ENCODE measurements at places on chromosomes 2 and 18.

GRCh38 chr2:67773851-67774250, 289.0 kb downstream of the C1D start:
- DNase-seq = no peak

DNA sequence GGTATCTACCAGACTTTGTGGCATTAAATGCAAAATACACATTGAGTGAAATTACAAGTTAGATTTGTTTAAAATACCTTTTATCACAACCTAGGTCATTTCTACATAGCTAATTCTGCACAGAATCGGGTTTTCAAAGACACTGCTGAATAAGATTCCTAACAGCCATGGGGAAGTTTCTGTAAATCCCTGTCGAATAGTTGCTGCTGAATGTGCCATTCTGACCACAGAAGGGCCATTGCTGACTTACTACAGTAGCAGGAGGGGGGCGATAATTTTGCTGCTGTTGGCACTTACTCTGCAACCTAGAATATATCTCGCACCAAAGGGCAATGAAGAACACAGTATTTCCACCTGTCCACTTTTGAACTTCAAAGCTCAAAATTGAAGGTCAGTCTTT, 232.8 kb downstream of the TCF4 start:
- DNase-seq = no peak

GRCh38 chr2:207260947-207261346, 95.2 kb upstream of the KLF7 start:
- no peak for DNase-seq

GRCh38 chr18:66867653-66868052, 263.8 kb upstream of the CDH19 start:
- no peak for DNase-seq

DNA sequence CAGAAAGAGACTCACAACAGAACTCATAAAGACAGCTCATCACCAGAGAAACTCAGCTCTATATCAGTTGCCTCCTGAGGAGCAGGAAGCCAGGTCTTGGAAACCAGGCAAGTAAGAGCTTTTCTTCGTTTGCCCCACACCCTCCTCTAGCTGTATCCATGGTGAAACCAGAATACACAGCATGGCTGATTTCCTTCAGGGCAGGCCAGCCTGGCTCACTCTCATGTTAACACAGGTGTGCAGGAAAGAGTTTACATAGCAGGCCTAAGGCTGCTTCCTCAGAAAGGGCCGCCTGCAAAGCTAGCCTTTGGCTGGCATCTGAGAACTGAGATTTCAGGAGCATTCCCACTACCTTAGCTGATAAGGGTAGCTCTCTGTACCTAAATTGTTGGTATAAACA, 65.7 kb downstream of the KLHL14 start:
- no peak for DNase-seq

GRCh38 chr18:21702602-21703001, 2.0 kb downstream of the ABHD3 start:
- DNase-seq = no peak

DNA sequence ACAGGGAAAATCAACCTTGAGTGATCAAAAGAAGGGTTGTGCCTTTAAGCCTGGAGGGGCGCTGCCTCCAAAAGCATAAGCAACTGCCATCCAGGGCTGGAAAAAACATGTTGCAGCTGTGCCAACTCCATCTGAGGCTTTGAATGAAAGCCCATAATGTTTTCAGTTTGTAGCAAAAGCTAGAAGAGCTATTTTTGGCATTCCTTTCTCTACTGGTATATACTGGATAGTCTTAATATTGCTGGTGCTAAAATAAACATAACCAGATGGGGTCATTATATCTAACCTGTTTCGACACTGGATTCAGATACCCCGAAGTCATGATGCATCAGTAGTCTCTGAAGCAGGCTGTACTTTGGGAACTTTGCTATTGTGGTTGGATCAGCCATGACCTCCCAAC, 25.1 kb downstream of the ANXA4 start:
- no peak for DNase-seq

- no peak for DNase-seq
These were observed 506.8 kb upstream of the ZEB2 start for GRCh38 chr2:145026456-145027455.

GRCh38 chr2:235078182-235078581, 126.4 kb downstream of the SH3BP4 start:
- DNase-seq = no peak

GRCh38 chr2:112095681-112096080, 40.6 kb downstream of the TMEM87B start:
- no peak for DNase-seq

DNA sequence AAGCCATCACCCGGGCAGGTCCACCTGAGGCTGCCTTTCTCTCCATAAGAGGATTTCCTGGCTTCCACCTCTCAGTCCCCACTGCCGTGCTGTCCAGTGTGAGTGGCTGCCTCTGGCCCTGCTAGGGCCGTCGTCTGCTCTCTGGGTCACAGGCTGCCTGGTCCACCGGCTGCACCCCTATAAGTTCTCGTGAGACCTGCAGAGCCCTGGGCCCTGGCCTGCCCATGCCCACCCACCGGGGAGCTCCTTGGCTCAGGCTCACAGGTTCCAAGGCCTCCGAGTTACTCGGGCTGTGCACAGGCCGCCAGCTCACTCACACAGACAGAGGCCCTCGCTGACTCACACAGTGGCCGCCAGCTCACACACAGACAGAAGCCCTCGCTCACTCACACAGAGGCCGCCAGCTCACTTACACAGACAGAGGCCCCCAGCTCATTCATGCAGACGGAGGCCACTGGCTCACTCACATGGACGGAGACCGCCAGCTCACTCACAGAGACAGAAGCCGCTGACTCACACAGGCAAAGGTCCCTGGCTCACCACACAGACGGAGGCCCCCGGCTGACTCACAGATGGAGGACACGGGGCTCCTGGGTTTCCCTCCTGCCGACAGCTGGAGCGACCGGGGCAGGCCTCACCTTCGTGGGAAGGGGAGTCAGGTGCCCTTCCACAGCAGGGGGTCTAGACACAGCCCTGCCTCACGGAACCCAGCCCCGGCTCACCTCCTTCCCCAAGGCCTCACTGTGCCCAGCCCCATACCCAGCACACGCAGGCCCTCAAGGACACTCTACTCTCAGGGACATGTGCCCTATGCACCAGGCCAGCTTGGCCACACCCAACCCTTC, 334.1 kb upstream of the MYT1L start:
- DNase-seq = peak; percentile 32

GRCh38 chr18:48826271-48826670, 124.5 kb downstream of the SMAD7 start:
- DNase-seq = peak; percentile 4

- no peak for DNase-seq
These were observed 6.0 kb downstream of the REEP1 start for GRCh38 chr2:86331384-86331783.

- no peak for DNase-seq
These were observed 371.7 kb downstream of the PIK3C3 start for GRCh38 chr18:42326752-42327151.

DNA sequence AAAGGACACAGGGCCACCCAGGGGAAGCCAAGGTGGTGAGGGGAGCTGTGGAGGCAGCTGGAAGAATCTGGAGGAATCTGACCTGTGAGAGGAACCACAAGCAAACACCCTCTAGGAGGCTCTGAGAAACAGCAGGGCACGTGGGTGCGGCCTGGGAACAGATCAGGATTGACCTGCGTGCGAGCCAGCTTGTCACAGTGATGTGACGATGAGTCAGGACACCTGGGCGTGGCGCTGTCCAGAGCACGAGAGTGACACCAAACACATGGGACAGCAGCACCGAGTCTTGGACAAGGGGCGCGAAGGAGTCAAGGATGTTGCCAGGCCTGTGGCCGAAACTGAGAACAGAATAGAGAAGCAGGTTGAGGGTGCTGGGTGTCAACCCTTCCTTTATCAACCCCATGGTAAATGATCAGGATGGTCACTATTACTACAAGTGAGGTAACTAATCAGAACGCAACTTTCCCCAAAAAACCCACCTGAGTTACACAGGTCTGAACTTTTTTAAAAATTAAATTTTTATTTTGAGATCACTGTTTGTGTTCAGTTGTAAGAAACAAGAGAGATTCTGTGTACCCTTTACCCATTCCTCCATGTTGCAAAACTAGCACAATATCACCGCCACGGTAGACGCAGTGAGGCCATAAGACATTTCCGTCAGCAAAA, 637 bp upstream of the SFT2D3 start:
- DNase-seq = peak; percentile 93

DNA sequence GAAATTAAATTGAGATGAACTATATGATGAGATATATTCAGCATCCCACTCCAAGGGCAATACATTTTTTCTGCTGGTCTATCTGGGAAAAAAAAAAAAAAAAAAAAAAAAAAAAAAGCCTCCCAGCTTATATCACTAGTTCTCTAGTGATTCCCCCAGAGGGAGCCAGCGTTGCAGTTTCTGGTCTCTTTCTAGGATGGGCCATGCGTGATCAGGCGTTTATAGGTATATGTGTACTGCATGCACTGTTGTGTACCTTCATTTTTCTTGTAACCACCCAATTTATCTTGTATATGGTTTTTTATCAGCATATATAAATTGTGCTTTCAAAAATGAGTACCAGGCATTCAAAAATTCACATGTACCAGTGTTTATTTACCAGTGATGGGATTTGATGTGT, 35.1 kb downstream of the DCDC2C start:
- DNase-seq = peak; percentile 85

- peak; percentile 68 for DNase-seq
These were observed 143.9 kb downstream of the NCK2 start for GRCh38 chr2:105888625-105889024.

- no peak for DNase-seq
These were observed 274.9 kb upstream of the VWC2L start for GRCh38 chr2:214135966-214136365.

DNA sequence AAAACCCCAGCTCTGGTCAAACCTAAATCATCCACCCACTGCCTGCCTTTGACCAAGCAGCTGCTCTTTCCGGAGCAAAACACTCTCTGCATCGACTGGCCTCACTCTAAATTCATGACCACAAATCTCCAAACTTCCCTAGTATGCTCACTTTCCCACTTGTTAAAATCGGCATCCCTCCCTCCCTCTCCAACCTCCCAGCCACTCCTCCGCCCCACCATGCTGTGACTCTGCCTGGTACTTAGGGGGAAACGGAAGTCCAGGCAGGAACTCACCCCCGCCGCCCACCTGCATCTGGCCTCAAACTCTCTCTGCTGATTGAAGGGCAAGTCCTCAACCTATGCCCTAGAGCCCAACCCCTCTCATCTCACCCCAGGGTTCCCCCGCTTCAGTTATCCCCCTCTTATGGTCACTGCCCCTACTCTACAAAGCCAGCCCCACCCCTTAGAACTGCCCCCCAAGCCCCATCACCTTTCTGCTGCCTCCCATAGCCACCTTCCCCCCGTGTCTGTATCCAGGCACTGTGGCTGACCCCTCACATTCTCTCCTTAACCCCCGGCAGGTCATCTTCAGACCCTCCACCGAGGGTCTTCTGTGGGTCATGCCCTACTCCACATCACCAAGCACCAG, 3.8 kb upstream of the ADRA2B start:
- no peak for DNase-seq

GRCh38 chr18:78603102-78603983, 376.3 kb upstream of the SALL3 start:
- peak; percentile 60 for DNase-seq

DNA sequence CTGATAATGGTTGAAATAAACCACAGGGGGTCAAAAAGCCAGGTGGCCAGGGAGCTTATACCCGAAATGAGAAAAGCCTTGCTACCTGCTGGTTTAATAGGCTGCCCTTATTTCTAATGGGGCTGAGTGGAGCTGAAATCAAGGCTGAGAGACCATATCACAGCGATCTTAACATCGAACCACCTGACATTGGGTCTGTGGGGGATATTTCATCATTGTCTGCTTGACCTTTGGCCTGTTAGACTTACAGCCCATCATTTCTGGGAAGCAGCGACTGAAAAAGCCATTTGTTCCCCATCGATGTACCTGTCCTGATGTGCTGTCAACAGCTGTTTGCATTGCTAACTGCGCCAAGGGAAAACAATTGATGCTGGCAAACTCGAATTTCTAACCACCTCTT, 199.7 kb upstream of the SLC14A2 start:
- DNase-seq = no peak

DNA sequence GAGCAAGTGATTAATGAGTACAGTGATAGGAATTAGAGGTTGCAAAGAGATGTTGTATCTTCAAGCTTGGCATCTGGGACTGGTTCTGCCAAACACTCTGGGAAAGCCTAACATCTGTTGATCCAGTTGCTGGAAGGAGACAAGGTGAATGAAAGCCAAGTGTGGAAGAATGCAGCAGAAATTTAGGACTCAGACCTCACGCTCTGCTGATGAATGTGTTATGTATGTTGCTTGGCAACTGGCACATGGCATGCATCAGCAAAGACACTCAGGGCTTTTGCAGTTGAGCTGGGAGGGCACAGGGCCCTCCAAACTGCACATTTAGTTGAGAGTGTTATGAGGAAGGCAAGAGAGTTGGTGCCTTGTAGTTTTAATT, 105.5 kb downstream of the COLEC12 start:
- no peak for DNase-seq

DNA sequence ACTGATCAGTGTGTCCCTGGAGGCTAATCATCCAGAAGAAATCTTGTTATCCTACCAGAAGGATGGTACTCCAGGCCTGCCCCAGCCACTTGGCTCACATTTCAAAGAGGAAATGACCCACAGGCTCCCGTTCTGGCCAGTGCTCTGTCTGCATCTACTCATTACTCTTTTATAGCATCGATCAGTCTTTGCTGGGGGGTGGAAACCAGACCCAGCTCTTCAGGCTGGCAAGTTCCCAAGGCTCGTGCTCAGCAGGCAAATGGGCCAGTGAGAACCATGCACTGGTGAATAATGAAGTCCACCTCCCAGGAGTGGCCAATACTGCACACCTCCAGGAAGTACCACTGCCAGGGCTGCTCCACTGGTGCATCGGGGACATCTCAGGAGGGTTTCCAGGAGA, 38.8 kb downstream of the DNER start:
- DNase-seq = no peak

GRCh38 chr2:25380586-25381375, 39.1 kb upstream of the DNMT3A start:
- DNase-seq = peak; percentile 5

DNA sequence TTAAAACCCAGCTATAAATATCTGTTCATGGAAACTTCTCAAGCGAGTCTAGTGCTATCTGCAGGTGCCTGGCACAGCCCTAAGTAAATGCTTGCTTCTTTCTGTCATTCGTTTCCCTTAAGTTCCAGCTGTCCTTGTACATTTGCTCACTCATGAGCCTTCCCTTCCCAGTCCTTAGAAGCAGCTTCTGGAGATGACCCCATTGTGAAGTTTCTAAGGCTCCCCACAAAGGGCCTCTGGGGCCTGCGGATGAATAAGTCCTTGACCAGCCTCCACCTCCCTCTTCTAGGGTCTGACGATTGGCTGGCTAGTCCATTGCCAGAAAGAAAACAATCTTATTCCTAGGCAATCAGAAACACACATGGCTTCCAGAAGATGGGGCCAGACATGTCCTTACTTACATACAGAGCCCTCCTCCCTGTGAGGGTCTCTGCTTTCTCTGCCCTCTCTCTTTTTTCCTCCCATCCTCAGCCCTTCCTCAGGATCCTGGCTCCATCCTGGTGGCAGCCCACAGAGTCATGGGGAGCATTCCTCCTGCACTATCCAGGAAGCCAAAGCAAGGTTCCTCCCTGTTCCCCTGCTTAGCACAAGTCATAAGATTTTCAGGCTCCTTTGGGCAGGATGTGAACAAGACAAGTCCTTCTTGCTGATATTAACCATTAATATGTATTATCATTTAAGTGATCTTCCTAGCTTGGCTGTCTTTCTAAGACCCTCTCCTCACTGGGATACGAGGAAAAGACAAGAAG, 87.3 kb downstream of the TNFRSF11A start:
- DNase-seq = no peak

GRCh38 chr18:29383311-29384273, 1206.7 kb upstream of the CDH2 start:
- no peak for DNase-seq

Measured in WERI-Rb-1 (cell line).